T-helper 17 cell (primary cell): ENCODE measurements at places on chromosomes 1 and 21. TPM values are rescaled to one million over a fixed set of nuclear protein-coding genes. Genes with fewer than 3 reads are reported as not detected.

DNA sequence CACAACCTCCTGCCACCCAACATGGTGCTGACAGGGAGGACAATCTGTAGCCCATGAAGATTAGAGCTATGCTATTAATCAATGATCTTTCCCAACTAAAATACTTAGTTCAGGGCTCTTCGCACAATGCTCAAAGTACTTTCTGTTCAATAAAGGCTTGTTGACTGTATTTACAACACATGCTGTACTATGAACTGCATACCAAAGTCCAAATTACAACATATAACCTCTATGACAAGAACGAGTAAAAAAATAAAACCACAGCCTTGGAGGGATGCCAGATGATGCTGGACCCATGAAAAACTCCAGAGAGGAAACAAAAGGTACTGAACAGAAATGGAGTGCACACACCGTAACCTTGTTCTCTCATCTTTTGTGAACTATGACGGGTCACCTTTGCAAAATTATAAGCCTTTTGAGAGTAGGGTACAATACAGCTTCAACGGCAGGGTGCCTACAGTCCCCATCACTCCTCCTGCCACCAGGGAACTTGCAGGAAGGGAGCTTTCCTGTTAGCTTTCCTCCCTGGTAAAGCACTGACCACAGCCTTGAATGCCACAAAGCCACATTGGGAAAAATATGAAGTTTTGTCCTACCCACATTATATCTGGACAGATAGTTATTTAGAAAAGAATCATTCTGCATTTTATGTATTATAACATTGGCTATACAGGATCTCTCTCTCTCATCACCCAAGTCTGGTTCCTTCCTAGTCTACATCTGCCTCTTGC lies 175.6 kb downstream of the NRIP1 start:
- H3K4me3 ChIP-seq, result no peak overlapping the region
- no peaks in the 10 kb centered on the region for H3K27me3 ChIP-seq
- H3K4me1 ChIP-seq, result peaks cover 7% of the 10 kb centered on the region
- H3K36me3 ChIP-seq, result no peaks in the 10 kb centered on the region

NECTIN4 gene
- total RNA-seq, result not detected

GRCh38 chr1:111280267-111280666 lies 10.4 kb upstream of the CHIA start:
- H3K27me3 ChIP-seq, result no peaks in the 10 kb centered on the region
- H3K27ac ChIP-seq, result no peak overlapping the region
- H3K36me3 ChIP-seq, result peaks cover 2% of the 10 kb centered on the region
- H3K4me1 ChIP-seq, result peaks cover 4% of the 10 kb centered on the region

DNA sequence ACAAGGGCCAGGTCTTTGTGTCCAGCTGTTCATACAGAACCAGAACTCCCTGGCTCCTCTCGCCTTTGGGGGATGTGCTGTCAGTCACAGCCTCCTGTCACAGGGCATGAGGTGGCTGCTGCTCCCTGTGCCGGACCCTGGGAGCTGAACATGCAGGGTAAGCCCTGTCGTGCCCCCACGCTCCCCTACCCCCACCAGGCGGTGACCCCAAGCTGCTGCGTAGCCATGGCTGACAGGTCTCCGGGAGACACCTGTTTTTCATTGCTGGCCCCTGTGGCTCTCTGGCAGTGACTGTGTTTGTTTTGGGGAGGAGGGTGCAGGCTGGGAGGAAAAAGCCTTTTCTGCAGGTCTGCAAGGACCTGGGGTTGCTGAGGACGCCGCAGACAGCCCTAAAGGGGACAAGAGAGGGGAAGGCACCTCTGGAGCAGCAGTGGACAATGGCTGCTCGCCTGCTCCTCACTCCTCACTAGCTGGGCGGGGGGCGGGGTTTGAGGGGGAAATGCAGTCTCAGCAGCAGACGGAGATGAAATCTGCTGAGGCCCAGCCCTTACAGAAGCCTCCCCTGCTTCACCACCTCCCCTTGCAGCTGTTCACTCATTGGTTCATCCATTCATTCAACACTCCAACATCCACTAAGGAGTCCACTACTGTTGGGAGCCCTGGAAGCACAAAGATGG lies 81.4 kb downstream of the TRABD2B start:
- H3K27me3 ChIP-seq, result peaks cover 45% of the 10 kb centered on the region
- DNase-seq, result no peak
- no peaks in the 10 kb centered on the region for H3K36me3 ChIP-seq
- H3K27ac ChIP-seq, result no peak overlapping the region

DNA sequence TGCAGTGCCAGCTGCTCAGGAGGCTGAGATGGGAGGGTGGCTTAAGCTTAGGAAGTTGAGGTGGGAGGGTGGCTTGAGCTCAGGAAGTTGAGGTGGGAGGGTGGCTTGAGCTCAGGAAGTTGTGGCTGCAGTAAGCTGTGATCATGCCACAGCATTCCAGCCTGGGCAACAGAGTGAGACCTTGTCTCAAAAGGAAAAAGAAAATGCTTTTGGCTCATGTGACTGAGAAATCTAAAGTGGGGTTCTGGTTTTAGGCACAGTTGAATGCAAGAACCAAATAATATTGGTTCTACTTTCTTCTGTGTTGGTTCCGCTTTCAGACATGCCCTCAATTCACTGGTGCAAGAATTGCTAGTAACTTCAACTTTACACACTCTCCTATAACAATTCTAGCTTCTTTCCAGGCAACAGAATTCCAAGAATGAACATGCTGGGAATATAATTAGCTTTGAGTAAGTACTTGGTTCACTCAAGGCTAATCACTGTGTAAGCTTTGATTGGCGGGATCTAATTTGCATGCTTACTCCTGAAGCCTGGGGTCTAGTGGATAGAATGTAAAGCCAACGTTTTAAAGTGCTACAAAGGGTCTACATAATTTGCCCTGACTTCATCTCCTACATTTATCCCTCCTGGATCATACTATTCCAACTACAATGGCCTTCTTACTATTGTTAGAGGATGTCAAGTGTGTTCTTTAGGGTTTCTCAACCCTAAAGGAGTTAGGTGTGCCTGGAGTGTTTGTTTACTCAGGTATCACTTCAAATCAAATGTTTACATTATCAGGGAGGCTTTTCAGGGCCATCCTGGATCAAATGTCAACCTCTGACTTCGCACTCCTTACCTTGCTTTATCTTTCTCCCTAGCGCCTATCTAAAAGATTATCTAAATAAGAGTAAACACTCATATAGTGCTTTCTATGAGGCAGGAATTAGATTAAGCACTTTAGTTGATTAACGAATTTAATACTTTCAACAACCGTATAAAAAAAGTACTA lies 115.1 kb downstream of the SLC16A1 start:
- H3K36me3 ChIP-seq, result no peaks in the 10 kb centered on the region
- H3K27me3 ChIP-seq, result peaks cover 9% of the 10 kb centered on the region
- peaks cover 22% of the 10 kb centered on the region for H3K4me1 ChIP-seq
- no peak for DNase-seq

GRCh38 chr1:50880373-50880772 lies 79.7 kb downstream of the FAF1 start:
- peaks cover 19% of the 10 kb centered on the region for H3K4me1 ChIP-seq
- no peak for DNase-seq
- no peak overlapping the region for H3K27ac ChIP-seq
- H3K36me3 ChIP-seq, result no peaks in the 10 kb centered on the region
- H3K4me3 ChIP-seq, result no peak overlapping the region

GRCh38 chr1:41758904-41759548 lies 159.7 kb downstream of the HIVEP3 start:
- no peaks in the 10 kb centered on the region for H3K36me3 ChIP-seq
- H3K27ac ChIP-seq, result no peak overlapping the region
- H3K4me1 ChIP-seq, result peaks cover 17% of the 10 kb centered on the region
- H3K4me3 ChIP-seq, result no peak overlapping the region
- DNase-seq, result no peak
- H3K27me3 ChIP-seq, result no peaks in the 10 kb centered on the region

- no peak for DNase-seq
- H3K27me3 ChIP-seq, result peaks cover 7% of the 10 kb centered on the region
- no peaks in the 10 kb centered on the region for H3K4me1 ChIP-seq
- H3K27ac ChIP-seq, result no peak overlapping the region
- no peaks in the 10 kb centered on the region for H3K36me3 ChIP-seq
These were observed 308.1 kb downstream of the PTPRU start for GRCh38 chr1:29544406-29544805.

GRCh38 chr1:43304314-43304681 lies 3.5 kb downstream of the TIE1 start:
- DNase-seq, result no peak
- peaks cover 7% of the 10 kb centered on the region for H3K4me1 ChIP-seq
- no peak overlapping the region for H3K4me3 ChIP-seq
- H3K27ac ChIP-seq, result no peak overlapping the region

DNA sequence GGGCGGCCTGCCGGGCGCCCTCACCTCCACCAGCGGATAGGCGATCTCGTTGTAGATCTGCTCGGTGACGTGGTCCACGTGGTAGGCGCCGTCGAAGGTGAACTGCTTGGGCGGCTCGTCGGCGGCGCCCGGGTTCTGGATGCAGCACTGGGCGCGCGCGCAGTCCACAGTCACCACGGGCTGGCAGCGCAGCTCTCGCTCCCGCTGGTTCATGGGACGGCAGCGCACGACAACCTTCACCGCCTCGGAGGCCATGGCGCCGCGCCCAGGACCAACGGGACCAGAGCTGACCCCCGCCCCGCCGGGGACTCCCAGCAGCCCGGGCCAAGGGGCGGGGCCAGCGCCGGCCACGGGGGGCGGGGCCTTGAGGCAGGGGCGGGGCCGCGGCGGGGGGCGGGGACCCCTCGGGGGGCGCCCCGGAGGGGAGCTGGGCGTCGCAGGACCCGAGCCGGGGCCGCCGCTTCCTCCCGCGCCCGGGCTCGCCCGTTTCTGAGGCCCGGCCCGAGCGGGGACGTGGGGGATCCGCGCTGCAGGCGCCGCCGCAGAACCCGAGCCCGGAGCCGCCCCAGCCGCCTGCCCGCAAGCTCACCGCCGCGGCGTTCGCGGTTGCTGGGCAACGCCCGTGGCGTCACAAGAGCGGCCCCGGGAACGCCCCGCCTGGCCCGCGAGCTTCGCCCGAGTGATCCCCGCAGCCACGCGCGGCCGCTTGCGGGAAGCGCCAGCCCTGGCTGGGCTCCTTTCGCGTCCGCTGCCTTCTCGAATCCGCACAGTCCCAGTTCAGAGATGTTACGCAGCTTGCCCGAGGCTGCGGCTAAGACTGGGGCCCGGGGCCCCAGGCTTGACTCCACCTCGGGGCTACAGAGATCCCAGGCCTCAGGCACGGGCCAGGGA lies at the start of gene KIF17:
Gene KIF17 (minus strand): TSS at position 556 of the 891 bp plus-strand sequence. CDS start 301 bp downstream, at position 255.
- DNase-seq, result peak; percentile 59
- H3K27me3 ChIP-seq, result peaks cover 20% of the 10 kb centered on the region
- peak within 1 kb of the TSS; percentile 27 for H3K27ac ChIP-seq

GRCh38 chr1:41355356-41355755 lies 5.9 kb upstream of the FOXO6 start:
- DNase-seq, result no peak
- peaks cover 39% of the 10 kb centered on the region for H3K27me3 ChIP-seq
- H3K36me3 ChIP-seq, result no peaks in the 10 kb centered on the region
- H3K4me1 ChIP-seq, result peaks cover 5% of the 10 kb centered on the region

BSND gene
- total RNA-seq, result not detected

GRCh38 chr21:31537872-31538576 lies 121.5 kb upstream of the SOD1 start:
- no peaks in the 10 kb centered on the region for H3K4me1 ChIP-seq
- no peaks in the 10 kb centered on the region for H3K27me3 ChIP-seq
- no peak for DNase-seq
- no peaks in the 10 kb centered on the region for H3K36me3 ChIP-seq
- no peak overlapping the region for H3K4me3 ChIP-seq

DNA sequence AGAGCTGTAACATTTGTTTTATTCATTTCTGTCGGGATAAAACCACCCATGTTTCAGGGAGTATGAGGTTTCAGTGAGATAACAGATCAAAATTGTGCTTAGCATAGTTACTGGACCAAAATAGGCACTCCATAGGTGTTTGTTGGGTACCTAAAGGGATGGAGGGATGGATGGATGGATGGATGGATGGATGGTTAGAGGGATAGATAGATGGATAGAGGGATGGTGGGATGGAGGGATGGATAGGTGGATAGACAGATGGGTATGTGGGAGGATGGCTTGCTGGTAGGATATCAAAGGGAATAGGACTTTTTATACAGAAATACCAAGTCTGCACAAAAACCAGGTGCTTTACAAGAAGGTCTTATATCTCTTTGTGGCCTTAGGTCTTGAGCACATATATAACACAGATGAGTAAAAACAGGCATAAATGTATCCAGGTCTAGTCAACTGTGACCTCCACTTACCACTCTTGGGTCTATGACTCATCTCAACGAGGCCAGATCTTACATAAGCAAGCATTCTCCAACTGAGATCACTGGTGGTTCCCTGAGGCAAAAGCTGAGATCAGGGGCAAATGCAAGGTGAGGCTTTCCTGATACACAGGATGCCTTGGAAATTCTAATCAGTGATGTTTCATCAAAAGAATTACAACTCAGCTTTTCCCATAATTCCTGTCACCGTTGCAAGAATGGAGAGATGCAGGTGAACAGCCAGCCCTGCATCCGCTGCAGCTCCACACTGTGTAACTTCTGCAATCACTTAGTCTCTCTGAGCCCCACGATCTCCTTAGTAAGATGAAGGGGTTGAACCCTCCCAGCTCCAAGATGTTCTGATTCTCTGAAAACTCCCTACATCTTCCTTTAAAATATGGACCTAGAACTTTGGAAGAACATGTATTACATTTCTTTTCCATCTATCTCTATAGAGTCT lies 32.0 kb downstream of the PTAFR start:
- no peak for DNase-seq
- H3K27ac ChIP-seq, result no peak overlapping the region
- no peaks in the 10 kb centered on the region for H3K4me1 ChIP-seq
- H3K4me3 ChIP-seq, result no peak overlapping the region
- H3K27me3 ChIP-seq, result peaks cover 2% of the 10 kb centered on the region

- no peaks in the 10 kb centered on the region for H3K4me1 ChIP-seq
- H3K27me3 ChIP-seq, result no peaks in the 10 kb centered on the region
- no peak overlapping the region for H3K4me3 ChIP-seq
- H3K27ac ChIP-seq, result no peak overlapping the region
- DNase-seq, result peak; percentile 5
These were observed 5.3 kb downstream of the FTCD start for GRCh38 chr21:46150073-46150472.

- H3K36me3 ChIP-seq, result peaks cover 2% of the 10 kb centered on the region
- peaks cover 33% of the 10 kb centered on the region for H3K4me1 ChIP-seq
- no peaks in the 10 kb centered on the region for H3K27me3 ChIP-seq
These were observed 8.7 kb downstream of the TRIM11 start for GRCh38 chr1:228397966-228398365.

DNA sequence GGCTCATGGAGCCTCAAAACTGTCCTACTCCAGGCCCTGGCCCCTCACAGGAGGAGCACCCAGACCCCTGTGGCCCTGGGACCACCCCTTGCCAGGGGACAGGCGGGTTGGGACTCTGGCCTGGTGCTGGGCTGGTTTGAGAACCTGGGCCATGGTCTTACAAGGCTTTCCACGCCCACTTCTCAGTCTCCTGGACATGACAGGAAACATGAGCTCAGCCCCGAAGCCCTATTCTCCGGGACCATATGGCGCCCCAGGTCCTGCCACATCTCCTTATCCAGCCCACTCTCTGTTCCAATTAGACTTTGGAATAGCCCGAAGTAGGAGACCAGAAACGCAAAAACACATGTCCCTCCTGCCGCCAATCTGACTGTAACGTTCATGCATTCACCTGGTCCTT lies 47.9 kb downstream of the KCNAB2 start:
- peak overlapping the region; percentile 61 for H3K27ac ChIP-seq
- DNase-seq, result no peak
- H3K4me1 ChIP-seq, result peaks cover 5% of the 10 kb centered on the region
- no peak overlapping the region for H3K4me3 ChIP-seq
- H3K36me3 ChIP-seq, result peaks cover 6% of the 10 kb centered on the region

GRCh38 chr1:212926372-212926771 lies 24.0 kb upstream of the VASH2 start:
- peaks cover 31% of the 10 kb centered on the region for H3K27me3 ChIP-seq
- H3K4me3 ChIP-seq, result no peak overlapping the region
- no peak for DNase-seq
- peaks cover 2% of the 10 kb centered on the region for H3K36me3 ChIP-seq
